Frontal cortex (tissue), 4 donors: ENCODE measurements at places on chromosomes 3 and 15. TPM values are rescaled to one million over a fixed set of nuclear protein-coding genes. Genes with fewer than 3 reads are reported as not detected.

Gene FOXB1
- not detected for total RNA-seq

Gene DGKG
- 7.3 TPM for total RNA-seq

- DNase-seq, result no peak
Observed at GRCh38 chr15:64864068-64864467, 22.4 kb downstream of the PLEKHO2 start.

DNA sequence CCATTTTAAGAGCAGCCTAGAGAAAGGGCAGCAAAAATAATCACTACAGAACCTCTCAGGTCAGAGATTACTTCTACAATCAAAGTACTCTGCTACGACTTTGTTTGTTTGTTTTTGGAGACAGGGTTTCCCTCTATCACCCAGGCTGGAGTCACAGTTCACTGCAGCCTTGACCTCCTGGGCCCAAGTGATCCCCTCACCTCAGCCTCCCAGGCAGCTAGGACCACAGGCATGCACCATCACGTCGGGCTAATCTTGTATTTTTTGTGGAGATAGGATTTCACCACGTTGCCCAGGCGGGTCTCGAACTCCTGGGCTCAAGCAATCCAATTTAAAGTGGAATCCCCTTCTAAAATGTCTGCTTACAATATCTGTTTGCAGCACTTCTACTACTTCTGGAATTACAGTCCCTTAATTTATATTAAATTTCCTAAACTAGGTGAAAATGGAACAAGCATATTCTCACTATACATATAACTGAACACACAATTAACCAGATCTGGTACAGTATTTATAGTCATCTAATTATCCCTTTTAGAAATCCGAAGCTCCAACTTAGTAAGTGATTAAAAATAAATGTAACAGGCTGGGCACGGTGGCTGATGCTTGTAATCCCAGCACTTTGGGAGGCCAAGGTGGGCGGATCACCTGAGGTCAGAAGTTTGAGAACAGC lies 4.4 kb downstream of the UACA start:
- DNase-seq, result no peak

Gene ADAMTS9
- total RNA-seq, result 24.1 TPM

Gene KNSTRN
- total RNA-seq, result 22.4 TPM

Gene DPPA2
- not detected for total RNA-seq

DNA sequence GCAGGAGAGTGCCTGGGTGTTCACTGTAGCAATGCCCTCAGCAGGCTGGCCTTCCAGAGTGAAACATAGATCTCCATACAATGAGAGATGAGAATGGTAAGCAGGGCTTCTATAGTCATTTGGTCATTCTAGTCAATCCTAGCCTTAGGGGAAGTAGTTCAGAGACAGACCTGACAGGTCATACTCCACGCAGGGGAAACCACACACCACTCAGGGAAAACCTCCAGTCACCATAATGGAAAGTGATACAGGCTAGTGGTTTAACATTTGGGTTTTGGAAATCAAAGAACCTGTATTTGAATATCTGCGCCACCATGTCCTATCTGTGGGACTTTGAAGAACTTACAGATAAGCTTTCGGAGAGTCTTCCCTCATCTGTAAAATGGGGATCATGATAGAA lies 425.7 kb upstream of the PPP2R3A start:
- no peak for DNase-seq

DNA sequence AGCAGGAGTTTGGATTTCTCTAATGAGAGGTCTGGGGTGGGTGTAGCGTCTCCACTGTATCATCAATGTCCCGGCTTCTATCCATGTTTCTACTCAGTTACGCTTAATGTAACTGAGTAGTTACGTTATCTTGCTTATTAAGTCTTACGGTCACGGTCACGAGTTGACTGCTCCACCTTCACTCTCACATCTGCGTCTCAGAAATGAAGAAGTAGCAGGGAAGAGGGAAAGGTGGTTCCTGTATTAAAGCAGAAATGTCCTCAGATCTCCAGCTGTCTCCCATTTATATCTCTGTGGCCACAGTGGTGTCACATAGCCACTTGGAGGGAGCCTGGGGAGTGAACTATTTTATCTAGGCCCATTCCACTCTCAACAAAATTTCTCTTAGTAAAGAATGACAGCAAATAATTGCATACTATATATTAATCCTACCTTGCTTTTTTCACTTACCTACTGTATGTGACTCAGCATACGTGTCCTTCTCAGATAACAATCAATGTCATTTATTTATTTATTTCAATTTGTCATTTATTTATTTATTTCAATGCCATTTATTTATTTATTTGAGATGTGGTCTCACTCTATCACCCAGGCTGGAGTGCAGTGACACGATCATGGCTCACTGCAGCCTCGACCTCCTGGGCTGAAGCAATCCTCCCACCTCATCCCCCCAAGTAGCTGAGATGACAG lies 39.7 kb upstream of the RNU6-1 start:
- no peak for DNase-seq

Gene ARNT2
- total RNA-seq, result 43.2 TPM

DNA sequence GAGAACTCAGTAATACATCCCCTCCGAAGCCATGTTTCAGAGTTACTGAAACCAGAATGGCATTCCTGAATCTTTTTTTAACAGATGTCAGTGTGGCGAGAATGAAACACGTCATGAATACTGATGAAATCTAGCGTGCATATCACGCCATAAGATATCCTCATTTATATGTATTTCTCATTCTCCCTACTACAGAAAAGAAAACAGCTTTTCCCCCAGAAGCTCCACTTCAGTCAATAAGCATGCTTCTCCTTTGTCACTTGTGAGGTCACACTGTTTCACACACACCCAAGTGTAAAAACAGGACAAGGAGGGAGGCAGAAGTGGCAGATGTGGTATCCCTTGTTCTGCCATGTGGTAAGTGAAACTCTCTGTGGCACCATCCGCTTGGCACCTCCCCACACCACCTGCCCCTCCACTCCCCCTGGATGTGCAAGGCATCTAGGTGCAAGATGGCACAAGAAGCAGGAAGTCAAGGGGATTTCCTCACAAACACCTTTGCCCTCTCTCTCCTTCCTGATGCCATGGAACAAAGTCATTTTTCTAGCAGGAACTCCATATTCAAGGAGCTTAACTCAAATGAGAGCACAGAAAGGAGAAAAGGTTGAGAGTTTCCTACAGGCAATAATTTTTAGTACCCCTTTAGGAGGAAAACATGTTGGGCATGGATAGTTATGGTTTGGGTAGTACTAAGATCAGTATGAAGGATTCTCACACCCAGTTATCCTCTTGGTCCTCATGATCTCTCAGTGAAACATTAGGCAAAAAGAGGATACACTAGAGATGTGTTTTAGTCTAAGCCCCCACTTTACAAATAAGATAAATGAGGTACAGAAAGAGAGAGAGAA lies 47.5 kb upstream of the FRMD4B start:
- no peak for DNase-seq

GRCh38 chr3:82329300-82329699 lies 567.9 kb upstream of the GBE1 start:
- DNase-seq, result no peak

DNA sequence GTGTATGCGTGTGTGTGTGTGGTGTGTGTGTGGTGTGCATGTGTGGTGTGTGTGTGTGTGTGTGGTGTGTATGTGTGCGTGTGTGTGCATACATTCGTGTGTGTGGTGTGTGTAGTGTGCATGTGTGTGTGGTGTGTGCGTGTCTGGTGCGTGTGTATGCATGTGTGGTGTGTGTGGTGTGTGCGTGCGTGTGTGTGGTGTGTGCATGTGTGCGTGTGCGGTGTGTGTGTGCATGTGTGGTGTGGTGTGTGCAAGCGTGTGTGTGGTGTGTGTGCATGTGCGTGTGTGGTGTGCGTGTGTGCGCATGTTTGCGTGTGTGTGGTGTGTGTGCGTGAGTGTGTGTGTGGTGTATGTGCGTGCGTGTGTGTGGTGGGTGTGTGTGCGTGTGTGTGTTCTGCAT lies 210.4 kb downstream of the LRTM1 start:
- DNase-seq, result no peak

- no peak for DNase-seq
Observed at GRCh38 chr3:161082063-161082462, 23.1 kb downstream of the B3GALNT1 start.

DNA sequence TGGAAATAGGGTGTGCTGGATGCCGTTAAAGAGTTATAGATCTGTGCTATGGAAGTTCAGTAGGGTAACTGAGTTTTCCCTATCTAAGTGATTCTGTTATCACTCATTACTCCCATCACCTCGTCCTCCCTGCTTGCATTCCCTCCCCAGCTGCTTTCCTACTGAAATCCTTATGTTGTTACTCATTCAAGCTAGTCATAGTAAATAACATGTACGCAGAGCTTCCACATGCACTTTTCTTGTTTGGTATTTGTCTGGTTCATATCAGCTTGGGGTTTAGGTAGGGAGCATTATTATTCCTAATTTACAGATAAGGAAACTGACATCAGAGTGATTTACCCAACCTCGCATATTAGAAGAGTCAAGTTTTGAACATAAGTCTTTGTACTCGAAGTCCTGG lies 135.1 kb downstream of the HCN4 start:
- DNase-seq, result no peak

GRCh38 chr15:96307856-96308394 lies 22.6 kb upstream of the NR2F2 start:
- no peak for DNase-seq

Gene HYKK
- 0.41 TPM for total RNA-seq

DNA sequence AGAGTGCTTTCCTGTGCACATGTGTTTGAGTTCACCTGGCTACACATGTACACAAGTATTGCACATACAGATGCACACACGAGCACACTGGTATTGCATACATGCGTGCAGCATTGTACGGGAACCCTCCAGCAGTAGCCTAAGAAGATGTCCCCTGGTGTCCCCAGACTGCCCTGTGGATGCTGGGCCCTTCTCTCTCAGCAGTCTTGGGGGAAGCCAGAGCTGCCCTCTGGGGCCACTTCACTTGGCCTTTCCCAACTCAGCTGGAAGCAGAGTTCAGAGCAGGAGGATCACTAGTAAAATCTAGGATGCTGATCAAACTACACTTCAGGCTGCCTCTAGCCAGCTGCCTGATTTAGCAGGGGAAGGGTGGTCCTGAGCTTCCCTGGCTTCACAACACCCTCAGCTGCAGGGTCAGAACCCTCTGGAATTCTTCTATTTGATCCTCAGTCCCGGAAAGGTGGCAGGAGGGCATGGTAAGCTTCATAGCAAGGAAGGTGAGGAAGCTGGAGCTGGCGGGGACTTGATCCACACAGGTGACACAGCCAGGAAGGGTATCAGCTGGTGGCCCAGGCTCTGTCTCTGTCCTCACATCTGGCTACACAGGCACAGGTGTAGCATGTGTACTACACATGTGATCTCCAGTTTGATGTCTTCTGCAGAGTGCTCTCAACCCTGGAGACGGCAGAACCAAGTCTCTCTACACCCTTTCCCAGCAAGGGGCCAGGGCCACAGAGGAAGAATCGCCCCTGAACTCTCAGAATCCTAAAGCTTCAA lies 36.5 kb downstream of the KLF15 start:
- no peak for DNase-seq

DNA sequence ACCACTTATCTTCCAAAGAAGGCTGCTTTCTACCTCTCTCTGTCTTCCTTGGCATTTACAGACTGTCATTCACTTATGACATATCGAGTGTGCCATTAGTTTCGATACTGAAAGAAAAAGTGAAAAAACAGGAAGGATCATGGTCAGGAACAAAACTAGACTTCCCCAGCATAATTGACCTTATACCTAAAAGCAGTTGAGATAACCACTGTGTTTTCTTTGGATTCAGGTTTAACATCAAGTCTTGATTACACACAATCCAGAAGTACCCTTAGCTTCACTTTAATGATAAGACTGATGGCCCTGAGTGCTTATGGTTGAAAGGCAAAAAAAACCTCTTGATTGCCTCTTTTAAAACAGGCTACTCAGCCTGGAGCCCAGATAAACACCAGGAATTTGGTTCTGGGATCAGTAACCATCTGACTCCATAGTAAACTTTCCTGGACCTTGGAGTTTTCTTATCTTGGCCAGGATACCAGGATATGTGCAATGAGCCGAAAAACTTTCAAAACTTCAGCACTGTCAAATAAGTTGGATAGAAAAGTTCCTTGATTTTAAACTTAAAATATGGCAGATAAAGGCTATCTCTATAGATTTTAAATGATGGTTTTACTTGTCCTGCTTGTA lies 5.0 kb upstream of the UACA start:
- DNase-seq, result no peak

GRCh38 chr3:36166477-36166876 lies 213.8 kb upstream of the STAC start:
- no peak for DNase-seq

DNA sequence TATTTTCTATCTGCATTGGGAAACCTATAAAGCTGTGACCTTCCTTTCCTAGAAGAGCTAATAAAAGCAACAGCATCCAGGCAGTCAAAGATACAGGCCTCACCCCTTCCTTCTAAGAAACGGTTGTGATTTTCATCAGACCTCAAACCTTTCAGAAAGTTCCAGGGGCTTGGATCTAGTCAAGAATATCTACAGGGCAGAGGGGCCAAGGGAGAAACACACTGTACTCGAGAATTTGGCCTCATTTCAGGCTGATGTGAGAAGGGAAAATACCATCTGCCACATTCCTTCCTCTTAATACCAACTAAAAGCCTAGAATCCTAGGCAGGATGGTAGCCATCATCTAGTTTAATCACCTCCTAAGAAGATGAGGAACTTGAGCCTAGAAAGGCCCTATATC lies 24.5 kb upstream of the BCL6 start:
- no peak for DNase-seq

Gene CCDC9B
- 0.41 TPM for total RNA-seq

DNA sequence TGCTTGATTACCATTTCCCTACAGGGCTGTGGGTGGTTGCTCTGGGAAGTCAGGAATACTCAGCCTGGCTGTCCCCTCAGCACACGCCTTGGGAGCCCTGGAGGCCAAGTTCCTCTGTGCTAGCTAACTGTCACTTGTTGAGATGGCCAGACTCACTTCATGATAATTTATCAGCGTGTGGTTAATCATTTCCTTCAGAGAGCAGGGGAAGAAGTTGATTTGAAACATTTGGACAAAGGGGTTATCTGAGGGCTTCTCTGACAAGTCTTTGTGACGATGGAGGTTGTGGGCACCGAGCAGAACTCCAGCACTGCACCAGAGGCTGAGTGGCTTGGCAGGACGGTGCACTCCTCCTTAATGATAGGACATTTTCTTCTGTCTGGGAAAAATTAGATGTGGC lies 61.9 kb downstream of the WHAMM start:
- DNase-seq, result no peak

Gene GUCA1C
- not detected for total RNA-seq

DNA sequence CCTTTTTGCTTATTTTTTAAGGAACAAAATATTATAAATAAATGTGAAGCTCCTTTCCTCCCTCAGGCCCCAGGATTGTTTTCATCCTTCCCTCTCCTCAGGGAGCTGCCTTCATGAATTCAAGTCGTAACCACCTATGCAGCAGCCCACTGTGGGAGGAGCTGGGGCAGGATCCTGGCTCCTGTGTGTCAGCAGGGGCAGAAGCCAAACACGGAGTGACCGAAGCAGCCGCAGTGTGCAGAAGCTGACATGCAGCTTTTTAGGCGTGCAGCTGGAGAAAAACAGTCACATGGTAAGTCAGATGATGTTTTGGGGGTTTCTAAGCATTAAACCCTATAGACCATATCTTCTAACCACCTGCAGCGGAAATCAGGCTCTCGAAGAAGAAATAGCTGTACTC lies 231.3 kb downstream of the OCA2 start:
- DNase-seq, result no peak

GRCh38 chr15:87547470-87548181 lies 708.9 kb downstream of the NTRK3 start:
- DNase-seq, result no peak

Gene CCNB2
- total RNA-seq, result 4.9 TPM

Gene EIF4E3
- 22.8 TPM for total RNA-seq

- peak; percentile 57 for DNase-seq
Observed at GRCh38 chr15:90106522-90107117, 4.4 kb upstream of the IDH2 start.

Gene CHDH
- total RNA-seq, result 1.2 TPM
